ENCODE measurements at places on chromosomes 6 and 20.

DNA sequence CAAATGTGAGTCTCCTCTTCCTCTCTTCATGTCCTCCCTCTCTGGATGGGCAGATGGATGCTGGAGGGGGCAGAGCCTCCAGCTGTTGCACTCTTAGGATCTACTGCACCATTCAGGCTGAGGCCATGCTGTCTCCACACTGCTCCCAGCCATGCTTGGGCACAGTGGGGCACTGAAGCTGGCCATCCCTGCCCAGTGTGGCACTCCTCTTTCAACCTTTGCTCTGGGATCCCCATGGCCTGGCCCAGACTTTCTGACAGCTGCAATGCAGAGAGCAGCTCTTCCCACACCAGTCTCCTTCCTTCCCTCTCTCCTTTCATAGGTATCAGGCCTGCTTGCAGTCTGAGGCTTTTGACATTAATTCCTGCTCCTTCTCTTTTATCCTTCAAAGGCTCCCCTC is 9.3 kb downstream of the KCNK17 start:
- no peak for DNase-seq

- no peak for DNase-seq
Measured at GRCh38 chr20:59561614-59562277, 42.6 kb upstream of the PHACTR3 start.

DNA sequence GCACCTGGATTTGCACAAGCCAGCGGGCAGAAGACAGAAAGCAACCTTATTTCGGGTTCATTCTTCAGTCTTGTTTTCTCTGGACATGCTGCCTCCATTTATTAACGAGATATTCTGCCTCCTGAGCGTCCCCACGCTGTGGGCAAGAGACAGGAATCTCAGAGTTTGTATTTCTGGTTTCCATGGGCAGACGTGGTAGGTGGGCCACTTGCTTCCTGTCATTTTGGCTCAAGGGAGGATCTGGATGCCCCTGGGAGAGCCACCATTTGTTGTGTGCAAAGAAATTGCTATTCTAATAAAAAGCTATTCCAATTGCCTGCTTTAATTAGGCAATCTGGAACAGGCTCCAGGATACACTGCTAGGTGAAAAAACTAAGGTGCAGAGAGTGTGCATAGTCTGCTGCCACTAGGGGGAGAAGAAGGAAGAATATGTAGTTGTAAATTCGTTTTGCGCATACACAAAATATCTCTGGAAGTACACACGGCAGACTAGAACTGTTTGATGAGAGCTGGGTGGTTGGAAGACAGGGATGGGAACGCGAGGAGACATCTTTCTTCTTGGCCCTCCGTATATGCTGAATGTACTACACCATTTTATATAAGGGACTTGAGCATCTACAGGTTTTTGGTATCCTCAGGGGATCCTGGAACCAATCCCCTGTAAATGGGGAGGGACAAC is 30.1 kb upstream of the SLC16A10 start:
- peak; percentile 34 for DNase-seq

DNA sequence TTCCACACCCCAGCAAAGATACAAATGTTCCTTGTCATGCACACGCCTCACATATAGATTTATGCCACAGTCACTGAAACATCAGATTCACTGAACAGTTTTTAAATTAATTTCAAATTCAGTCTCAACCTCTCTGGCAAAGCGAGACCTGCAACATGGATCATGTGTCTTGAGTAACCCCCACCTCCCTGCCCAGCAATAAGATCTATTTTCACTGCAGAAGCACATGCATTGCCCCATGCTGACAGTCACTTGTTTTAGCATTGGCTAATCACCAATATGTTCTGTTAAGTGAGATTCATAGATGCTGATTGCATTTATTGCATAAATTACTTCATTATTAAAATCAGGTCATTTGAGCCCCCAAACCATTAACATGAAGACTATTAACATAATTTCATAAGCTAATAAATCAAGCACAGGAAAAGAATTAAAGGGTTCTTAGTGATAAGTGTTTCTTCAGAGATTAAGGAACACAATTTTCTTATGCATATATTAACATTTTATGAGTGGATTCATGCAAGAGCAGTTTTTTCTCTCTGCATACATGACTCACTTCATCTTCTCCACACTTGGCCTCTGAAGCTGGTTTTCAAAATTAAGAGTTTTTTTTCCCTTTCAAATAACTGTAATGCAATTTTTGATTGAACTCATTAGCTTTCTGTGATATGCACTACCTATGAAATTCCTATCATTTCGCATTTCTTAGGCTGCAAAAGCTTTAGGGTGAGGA is 173.2 kb upstream of the SOX4 start:
- DNase-seq = no peak

DNA sequence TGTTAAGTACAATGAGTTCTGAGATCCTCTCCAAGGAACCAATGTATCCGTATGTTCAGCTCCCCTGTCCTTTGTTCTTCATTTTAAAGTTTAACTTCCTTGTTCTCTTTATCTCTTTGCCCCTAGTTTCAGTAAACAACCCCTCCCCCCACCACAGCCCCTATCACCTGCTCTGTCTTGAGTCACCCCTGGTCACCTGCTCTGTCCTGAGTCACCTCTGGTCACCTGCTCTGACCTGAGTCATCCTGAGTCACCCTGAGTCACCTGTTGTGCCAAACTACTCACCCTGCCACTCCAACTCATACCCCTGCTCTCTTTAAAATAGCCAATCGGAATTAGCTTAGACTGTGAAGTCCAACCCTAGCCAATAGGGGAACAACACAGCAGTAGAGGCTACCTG is 288.7 kb upstream of the CDYL start:
- DNase-seq = no peak

DNA sequence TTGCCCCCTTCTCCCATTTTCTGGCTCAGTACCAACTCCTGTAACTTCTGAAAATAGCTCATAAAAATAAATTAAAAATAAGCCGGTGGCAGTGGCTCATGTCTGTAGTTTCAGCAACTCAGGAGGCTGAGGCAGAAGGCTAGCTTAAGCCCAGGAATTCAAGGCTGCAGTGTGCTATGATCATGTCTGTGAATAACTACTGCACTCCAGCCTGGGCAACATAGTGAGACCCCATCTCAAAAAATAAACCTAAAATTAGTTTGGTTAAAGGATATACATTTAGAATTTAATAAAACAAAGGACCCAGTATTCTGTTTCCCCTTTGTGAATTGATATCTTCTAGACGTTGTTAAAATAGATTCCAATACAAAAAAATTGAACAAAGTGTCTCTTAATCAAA is 10.5 kb downstream of the PRDM13 start:
- DNase-seq = no peak

GRCh38 chr6:101550451-101550850 is 156.9 kb downstream of the GRIK2 start:
- no peak for DNase-seq

DNA sequence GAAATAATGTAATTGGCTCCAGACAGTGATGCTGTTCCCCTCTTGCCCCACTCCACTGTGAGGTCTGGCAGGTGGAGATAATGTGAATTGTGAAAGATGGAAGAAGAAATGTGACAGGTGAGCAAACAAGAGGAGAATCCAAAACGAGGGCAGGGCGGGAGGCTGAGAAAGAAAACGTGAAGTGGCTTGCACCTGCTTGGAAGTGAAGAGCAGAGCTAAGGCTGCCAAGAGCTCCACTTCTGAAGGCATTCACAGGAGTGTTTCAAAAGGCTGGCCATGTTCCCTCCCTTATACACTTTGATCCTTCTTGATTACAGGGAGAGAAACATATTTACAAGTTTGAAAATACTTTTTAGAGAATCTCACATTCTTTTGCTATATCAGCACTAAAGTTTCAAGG is 359.4 kb downstream of the EPHA7 start:
- DNase-seq = no peak

DNA sequence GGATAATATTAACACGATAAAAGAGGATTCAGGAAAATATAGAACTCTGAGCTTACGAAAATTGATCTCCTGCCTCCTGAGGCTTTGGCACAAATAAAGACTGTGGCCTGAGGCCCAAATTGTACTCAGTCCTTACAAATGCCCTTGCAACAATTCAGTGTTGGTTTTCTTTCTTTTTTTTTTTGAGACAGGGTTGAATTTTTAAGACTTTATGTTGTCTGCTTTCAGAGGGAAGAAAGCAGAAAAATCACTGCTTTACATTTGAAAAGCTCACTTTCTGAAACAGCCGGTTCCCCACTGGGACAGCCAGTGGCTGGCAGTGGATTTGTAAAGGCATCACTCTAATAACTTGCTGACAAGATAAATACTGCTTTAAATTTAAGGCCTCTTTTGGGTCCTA is 290.5 kb downstream of the SLC35F1 start:
- no peak for DNase-seq

- peak; percentile 85 for DNase-seq
Measured at GRCh38 chr6:2749969-2750600, 637 bp downstream of the MYLK4 start.

DNA sequence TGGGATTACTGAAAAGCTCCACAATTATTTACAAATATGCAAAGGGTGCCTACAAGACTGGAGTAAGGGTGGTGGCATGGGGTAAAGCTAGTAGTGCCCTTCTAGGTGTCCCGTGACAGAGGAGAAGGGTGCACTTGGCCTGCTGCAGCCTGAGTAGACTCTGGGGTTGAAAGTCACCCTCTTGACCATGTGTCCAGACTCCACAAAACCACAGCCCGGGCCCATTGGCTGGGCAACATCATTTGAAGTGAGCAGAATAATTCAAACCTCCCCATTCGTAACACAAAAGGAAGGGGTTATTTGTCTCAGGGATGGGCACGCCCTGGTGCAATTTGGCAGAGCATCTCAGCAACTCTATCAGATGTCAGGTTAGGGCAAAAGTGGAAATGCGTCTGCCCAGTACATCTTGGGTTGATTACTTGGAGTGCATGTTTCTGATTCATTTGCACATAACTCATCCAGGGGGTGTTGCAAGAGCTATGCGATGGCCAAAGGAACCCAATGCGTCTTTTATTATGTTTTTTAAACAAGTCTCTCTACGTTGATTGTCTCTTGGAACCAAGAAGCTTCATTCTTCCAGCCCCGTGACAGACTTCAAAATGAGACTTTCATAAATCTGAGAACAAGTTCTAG is 56.7 kb downstream of the ISM1 start:
- DNase-seq = no peak

- DNase-seq = peak; percentile 23
Measured at GRCh38 chr6:149043476-149044130, 273.9 kb upstream of the TAB2 start.

- DNase-seq = no peak
Measured at GRCh38 chr6:41371461-41371991, 36.1 kb downstream of the NCR2 start.

DNA sequence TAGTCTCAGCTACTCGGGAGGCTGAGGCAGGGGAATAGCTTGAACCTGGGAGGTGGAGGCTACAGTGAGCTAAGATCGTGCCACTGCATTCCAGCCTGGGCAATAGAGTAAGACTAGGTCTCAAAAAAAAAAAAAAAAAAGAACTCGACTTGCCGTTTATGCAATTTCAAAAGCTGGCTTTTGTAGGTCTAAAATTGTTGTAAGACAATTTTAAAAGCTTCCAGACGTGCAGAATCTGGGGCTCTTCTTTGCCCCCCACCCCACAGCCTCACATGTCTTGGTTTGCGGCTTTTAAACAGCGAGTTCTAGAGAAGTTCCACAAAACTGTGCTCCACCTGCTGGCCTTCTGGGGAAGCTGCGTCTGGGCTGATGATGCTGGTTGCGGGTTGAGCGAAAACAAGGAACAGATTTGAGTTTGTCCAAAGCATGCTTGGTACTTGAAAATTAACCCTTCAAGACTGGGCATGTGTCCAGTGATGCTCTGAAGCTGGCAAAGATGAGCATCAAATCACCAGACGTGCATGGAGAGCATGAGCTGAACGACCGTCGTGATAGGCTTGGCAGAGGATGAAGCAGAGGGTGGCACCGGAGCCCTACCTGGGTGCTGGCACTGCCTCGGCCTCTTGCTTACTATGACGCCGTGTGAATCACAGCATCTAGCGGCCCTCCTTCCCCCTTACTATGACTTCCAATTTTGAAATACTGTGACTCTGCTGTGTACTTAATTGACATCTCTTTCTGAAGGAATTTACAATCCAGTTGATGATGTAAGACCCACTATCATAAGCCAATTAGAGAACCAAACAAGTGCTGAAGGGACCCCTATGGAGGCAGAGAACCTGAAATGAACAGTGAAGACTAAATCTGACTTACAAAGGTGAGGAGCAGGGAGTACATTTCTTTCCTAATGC is 171.4 kb downstream of the GMPR start:
- peak; percentile 55 for DNase-seq

GRCh38 chr20:64261138-64261537 is 5.6 kb downstream of the PCMTD2 start:
- DNase-seq = no peak

DNA sequence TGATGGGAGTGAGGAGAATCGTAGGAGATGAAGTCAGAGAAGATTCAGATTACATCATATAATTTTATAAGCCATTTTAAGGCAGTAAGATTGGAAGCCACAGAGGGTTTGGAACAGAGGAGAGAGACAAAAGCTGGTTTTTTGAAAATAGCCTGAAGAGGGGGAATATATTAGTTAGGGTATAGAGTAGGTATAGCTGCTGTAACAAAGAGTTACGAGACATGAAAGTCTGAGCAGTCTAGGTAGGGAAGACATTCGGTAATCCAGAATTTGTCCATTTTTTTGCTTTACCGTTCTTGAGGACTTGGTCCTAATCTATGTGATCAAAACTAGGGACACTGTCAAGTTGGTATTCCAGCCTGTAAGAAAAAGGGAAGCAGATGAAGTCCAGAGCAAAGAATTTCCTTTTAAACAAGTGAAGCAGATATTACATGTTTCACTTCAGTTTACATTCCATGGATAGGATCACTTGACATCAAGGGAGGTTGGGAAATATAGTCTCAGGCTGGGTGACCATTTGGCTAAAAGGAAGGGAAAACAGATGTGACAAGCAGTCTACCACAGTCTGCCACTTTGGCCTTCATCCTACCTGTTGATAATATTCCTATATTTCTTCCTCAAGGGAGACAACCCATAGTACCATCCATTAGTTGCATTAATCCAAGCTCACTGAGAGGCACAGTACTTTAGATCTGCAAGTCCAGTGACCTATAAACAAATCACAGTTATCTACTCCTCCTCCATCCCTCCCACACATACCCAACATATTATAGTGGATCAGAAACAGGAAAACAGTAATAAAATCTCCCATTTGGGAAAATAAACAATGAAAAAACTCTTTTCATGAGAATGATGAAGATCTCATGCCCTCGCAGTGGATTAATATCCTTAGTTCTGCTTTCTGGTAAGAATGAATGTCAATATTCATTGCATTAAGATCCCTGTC is 10.2 kb downstream of the FAM135A start:
- no peak for DNase-seq

GRCh38 chr6:157002774-157003173 is 225.6 kb downstream of the ARID1B start:
- no peak for DNase-seq
